ENCODE measurements at places on chromosomes 3 and 15.

GRCh38 chr3:15223685-15224572 is 17.9 kb downstream of the CAPN7 start:
- DNase-seq = no peak

- DNase-seq = no peak
These were observed 441.0 kb downstream of the TUSC7 start for GRCh38 chr3:117150628-117151027.

GRCh38 chr15:29533647-29534046 is 264.0 kb upstream of the NSMCE3 start:
- no peak for DNase-seq

GRCh38 chr3:12187448-12188327 is 29.0 kb upstream of the TIMP4 start:
- no peak for DNase-seq

- DNase-seq = no peak
These were observed 63.4 kb downstream of the CYP19A1 start for GRCh38 chr15:51274956-51275355.

GRCh38 chr3:107704477-107704876 is 181.7 kb downstream of the BBX start:
- DNase-seq = no peak

- DNase-seq = no peak
These were observed 71.0 kb downstream of the NTRK3 start for GRCh38 chr15:88185584-88185983.

GRCh38 chr15:51533672-51534398 is 88.7 kb downstream of the DMXL2 start:
- DNase-seq = no peak

- DNase-seq = no peak
These were observed 9.7 kb upstream of the RAB6B start for GRCh38 chr3:133905376-133905775.

- DNase-seq = no peak
These were observed 23.1 kb upstream of the MBNL1 start for GRCh38 chr3:152245498-152246170.

DNA sequence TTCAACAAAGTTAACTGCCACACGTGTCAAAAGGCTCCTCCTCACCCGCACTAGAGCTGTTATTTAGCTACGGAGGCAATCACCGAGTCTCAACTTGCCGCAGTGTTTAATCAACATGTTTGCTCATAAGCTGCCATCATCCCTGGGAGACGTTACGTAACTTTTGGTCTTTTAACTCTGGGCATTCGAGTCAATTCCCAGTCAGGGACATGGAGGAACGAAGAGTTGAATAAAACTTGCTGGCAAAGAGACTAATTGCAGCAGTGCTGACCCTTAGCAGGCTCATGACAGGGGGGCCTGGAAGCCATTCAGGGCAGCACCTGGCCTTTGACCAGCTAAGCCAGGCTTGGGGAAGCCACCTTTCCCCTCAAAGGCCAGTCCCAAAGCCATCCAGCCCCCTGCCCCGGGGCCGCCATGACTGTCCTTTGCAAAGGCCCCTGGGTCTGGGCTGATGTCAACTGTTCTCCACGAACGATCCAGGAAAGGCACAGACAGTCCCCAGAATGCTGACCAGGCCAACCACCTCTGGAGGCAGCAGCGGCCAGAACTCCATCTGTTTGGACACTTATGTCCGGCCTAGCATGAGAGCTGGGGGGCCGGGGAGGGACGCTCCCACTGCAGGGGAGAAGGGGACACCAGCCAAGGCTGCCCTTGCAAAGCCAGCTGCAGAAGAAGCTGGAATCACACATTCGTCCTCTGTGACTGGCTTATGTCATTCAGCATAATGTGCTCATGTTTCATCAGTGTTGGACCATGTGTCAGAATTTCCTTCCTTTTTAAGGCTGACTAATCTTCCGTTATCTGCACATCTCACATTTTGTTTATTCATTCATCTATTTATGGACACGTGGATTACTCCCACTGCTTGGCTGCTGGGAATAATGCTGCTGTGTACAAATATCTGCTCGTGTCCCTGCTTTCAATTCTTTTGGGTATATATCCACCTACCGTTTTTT is 43.7 kb downstream of the PCSK6 start:
- no peak for DNase-seq

DNA sequence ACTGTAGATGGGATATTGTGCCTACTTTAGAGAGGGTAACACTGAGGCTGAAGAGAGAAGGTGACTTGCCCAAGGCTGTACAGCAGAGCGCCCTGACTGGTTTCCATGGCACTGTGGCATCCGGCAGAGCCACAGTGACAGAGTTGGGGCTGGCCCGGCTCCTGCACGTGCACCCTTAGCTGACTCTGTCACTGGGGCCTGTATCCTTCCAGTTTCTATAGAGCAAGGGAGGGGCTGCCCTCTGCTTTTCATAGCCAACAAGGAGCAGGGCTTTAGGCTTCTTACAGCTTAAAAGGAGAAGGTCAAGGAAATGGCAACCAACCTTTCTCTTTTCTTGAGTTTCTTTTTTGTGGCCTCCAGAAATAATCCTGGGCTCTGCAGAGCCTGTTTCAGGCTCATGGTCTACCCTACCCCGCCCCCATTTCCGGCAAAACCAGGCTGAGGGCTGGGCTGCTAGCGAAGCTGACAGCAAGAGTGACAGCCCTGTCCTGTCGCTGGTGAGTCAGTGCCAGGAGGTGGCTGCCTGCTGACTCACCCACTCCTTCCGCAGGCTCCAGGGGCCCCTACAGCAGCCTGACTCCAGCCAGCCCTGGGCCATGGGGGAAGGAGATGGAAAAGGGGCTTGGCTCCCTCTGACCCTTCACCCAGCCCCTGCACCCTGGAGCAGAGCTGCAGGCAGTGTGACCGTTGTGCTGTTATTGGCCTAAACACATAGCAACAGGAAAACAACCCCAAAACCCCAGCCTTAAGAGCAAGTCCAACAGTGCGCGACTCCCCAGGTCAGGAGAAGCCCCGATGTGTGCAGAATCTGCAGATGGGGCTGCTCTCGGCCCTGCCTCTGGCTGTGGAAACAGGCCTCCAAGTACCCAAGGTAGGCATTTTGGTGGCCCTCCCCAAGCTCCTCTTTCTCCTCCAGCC is 29.8 kb downstream of the SLC6A6 start:
- DNase-seq = no peak

GRCh38 chr15:75830910-75831805 is 12.1 kb upstream of the UBE2Q2 start:
- no peak for DNase-seq

GRCh38 chr3:67550541-67550940 is 103.9 kb downstream of the SUCLG2 start:
- no peak for DNase-seq

DNA sequence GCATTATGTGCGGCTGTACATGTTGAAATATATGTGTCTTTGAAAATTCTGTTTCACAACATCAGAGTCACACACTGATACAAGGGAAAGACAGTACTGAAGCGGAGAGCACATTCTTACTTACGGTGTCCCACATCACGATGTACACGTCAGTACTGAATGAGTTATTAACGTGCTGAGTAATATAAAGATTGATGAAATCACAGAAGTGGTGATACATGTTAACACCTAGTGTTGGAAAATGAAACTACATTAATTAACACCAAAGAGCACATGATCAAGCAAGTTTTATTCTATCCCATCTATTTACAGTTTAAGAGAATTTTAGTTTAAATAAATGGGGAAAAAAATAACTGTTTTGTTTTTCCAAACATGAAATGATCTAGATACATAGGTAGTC is 15.6 kb downstream of the EOGT start:
- DNase-seq = no peak

DNA sequence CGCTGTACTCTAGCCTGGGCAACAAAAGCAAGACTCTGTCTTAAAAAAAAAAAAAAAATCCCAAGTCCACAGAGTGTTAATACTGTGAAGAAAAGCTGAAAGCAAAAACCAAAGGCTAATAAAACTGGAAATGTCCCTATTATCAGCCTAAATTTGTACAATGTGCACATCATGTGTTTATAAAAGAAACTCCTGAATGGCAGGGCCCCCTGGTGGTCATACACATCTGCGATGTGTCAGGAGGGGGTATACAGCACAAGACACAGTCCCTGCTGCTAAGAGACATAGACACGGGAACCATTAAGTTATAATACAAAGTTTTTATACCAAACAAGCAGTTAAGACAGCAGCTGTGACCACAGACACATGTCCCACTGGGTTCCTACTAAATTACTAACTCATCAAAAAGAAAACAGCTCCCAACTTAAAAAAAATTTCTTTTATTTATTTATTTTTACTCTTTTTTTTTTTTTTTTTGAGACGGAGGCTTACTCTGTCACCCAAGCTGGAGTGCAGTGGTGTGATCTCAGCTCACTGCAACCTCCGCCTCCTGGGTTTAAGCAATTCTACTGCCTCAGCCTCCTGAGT is 31.0 kb downstream of the IDH2 start:
- no peak for DNase-seq

DNA sequence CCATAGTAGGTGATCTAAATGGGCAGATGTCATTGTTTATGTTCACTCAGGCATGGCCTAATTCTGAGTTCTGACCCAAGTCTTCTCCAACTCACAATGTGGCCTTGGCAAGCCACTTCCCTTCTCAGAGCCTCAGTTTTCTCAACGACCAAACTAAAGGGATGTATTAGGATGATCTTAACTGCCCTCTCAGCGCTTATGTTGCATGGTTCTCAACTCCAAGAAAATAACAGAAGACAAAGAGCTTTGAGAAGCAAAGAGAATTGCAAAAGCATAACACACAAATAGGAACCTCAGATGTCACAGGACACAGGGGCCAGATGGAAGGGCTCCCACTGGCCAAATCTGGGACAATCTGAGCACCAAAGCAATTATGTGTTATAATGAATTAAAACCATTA is 8.6 kb downstream of the RHCG start:
- no peak for DNase-seq

DNA sequence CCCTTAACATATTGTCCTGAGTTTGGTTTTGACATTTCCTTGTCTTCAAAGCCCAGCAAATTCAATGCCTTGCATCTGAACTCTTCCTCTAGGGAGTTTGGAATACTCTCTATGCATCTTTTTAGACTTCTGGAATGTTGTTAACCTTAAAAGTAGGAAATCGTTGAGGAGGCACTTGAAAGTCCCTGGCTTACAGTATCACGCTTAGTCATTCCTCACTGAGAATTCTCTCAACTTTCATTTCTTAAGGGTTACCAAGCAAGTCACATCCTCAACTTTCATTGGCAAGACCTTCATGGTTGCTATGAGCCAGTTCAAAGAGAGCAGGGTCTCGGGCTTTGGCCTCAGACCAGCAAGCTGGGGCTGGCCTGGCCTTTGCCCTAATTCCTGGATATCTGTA is 89.9 kb downstream of the ASB7 start:
- no peak for DNase-seq

DNA sequence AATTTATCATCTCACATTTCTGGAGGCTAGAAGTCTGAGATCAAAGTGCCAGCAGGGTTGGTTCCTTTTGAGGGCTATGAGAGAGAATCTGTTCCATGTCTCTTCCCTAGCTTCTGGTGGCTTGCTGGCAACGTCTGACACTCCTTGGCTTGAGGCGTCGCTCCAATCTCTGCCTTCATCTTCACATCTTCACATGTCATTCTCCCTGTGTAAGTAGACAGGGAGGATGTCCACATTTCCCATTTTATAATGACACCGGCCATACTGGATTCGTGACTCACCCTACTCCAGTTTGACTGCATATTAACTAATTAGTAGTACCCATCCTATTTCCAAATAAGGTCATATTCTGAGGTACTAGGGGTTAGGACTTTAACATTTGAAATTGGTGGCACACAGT is 17.5 kb upstream of the ARHGAP31 start:
- no peak for DNase-seq

- DNase-seq = no peak
These were observed 393.5 kb downstream of the RSL24D1 start for GRCh38 chr15:54803134-54803808.

GRCh38 chr3:73101881-73102280 is 40.4 kb downstream of the EBLN2 start:
- no peak for DNase-seq

- no peak for DNase-seq
These were observed 8.6 kb downstream of the OXSR1 start for GRCh38 chr3:38173834-38174418.

DNA sequence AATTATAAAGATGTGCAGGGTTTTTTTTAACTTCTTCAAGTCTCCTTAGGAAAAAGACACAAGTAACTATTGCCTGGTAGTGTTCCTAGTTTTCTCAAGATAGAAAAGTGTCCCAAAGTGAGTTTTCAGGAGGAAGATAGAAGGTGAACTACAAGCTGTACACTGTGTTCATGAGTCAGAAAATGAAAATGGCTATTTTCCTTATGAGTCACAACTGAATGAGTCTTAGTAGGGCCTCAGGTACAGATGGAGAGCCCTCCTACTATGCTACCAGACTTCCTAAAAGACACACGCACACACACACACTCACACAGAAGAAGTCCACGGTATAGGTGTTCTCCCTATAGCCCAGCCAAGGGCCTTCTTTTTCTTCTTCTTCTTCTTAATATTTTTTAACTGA is 3.1 kb downstream of the MYO1E start:
- no peak for DNase-seq

DNA sequence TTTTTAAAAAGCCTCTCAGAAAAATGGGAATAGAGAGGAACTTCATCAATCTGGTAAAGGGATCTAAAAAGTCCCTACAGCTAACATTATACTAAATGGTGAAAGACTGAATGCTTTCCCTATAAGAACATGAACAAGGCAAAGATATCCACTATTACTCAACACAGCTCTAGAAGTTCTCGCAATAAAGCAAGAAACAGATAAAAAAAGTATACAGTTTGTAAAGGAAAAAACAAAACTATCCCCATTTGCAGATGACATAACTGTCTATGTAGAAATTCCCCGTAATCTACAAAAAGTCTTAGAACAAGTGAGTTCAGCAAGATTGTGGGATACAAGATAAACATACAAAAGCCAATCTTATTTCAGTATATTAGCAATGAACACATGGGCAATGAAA is 15.4 kb downstream of the EDC3 start:
- no peak for DNase-seq

DNA sequence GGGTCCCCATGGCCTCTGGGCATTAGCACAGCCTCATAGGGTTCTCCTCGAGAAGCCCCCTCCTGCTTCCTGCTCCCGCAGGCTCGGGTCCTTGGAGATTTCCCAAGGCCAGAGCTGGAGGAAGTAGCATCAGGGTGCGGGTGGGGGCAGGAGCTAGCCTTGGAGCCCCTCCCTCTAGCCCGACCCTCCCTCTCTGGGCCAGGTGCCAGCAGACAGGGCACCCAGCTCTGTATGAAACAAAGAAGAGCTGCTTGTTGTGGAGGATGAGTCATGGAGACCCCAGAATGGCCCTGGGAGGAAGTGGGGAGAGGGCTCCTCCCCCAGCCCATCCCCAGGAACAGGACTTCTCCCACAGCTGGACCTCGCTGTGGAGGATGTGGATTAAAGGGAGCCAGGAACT is 29.2 kb downstream of the EPHB3 start:
- DNase-seq = no peak
